A673 (cell line): ENCODE measurements at places on chromosomes 13 and 19. TPM values are rescaled to one million over a fixed set of nuclear protein-coding genes. Genes with fewer than 3 reads are reported as not detected.

DNA sequence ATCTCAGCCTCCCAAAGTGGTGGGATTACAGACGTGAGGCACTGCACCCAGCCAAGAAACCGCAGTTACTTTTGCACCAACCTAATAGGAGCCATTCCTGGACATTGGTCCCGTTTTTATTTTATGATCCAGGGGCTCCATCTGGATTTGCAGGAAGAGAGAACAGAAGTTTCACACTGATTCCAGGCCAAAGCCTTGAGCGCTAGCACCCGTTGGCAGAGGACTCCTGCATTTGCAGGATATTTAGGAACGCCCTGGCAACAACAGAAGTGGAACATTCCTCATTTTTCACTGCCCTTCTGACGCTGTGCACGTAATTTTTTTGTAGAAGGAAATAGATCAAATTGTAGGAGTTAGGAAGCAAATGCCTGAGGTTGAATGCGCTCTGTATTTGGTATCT, 11.7 kb upstream of the SULT2A1 start:
- DNase-seq, result no peak

DNA sequence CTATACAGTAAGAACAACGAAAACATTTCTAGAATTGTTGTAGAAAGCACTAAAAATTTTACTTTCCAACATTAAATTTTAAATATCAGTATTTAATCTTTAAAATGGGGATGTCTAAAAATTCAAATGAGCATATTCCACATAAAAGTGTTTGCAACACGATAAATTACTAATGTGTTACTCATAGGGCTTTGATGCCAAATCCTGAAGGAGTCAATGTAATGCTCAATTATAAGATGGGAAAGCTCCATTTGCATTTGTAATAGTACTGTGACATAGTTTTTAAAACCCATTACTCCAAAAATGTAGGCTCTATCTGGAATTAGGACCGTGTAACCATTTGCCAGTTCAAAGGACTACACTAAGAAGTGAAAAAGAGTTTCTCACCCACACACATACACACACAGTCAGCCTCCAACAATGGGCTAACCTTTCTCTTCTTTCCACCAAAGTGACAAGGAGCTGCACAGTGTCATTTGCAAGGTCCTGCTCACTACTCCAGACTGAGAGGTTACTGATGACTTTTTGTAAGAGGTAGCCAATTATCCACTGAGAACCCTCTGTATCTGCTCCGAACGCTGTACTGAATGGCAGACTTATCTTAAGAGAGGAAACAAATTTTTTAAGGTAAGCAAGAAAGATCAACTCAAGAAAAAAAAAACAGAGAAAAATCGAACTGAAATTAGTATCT, 26.1 kb upstream of the EEF1AKMT1 start:
- DNase-seq, result no peak

DNA sequence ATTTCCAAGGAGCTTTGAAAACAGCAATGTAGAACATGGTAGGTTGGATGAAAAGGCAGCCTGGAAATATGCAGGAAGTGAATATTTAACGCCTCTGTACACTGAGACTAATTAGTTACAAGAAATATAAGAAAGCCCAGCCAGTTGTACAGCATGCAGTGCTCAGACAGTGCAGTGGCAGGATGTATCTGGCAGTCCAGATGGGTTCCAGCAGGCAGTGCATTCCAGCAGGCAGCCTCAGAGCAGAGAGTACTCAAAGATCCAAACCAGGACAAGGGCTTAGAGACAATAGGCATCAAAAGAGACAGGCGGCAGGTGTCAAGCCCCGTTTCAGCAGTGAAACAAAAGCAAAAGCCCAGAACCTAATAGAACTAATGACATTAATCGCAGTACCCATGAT, 2776.3 kb downstream of the PCDH9 start:
- DNase-seq, result peak; percentile 62

- no peak for DNase-seq
Measured at GRCh38 chr19:58037927-58038687, 4.3 kb downstream of the ZSCAN1 start.

- DNase-seq, result peak; percentile 80
Measured at GRCh38 chr19:55082020-55082851, 6.6 kb downstream of the EPS8L1 start.

DNA sequence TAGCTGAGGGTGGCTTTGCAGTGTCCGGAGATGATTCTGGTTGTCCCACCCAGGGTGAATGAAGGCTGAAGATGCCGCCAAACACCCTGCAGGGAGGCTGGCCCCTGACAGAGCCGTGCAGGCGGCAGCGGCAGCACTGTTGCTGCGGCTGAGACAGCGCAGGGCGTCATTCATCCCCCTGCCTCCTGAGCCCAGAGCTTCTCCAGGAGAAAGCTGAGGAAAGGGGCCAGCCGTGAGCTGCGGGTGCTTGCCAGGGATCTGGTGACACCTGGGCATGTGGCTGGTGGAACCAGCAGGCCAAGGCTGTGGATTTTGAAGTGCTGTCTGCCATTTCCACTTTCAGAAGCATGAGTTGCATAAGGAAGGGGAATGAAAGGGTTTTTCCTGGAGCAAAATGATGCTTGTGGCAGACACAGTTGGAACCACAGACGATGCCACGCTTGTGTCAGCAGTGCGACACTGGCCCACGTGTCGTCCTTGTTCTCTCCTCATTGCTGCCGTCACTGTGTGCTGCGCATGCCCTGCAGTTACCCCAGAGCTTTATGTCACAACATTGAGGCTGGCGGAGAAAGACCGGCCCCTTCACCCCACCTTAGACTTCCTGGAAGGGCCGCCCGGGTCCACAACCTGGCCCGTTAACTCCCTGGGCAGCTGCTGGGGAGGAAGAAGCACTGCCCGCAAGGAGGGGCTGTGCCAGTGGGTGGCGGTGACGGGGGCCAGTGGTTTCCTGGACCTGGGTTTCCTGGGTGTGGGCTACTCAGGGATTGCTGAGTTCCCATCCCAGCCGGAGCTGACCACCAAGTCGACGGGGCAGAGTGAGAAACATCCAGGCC, 22.7 kb downstream of the TFDP1 start:
- no peak for DNase-seq

- no peak for DNase-seq
Measured at GRCh38 chr19:12698138-12698537, 1.7 kb upstream of the FBXW9 start.

DNA sequence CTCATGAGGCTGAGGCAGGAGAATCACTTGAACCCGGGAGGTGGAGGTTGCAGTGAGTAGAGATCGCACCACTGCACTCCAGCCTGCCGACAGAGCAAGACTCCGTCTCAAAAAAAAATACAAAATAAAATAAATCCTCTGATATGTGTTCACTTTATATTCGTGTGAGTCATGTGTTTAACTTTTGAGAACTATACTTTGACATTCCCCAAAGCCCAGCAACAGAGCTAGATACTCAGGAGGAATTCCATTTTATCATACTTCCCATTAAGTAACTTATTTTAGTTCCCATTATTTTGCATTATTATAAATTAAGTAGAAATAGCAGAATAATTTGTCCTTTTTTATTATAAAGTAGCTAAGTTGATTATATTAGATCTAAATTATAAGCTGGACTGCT, 3.3 kb upstream of the CHAMP1 start:
- DNase-seq, result no peak

GRCh38 chr13:40377783-40378182, 288.7 kb downstream of the FOXO1 start:
- no peak for DNase-seq

DNA sequence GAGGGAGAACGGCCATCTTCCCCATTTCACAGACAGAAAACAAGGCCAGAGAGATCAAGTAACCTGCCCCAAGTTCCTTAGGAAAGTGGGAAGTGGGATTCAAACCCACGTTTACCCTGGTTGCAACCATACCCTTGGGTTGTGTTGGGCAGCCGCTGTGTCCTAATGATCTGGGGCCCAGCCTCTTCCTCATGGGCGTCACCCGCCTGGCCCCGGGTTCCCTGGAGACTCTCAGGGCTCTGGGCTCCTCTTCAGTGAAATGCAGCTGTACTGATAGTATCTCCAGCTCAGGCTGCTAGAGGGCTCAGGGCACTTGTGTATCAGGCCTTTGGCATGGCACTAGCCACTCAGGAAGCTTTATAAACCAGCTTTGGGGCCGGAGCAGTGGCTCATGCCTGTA, 9.8 kb downstream of the TMED1 start:
- DNase-seq, result no peak

- no peak for DNase-seq
Measured at GRCh38 chr13:46195016-46195415, 13.0 kb upstream of the LCP1 start.

GRCh38 chr19:3964256-3965194, 6.4 kb downstream of the DAPK3 start:
- DNase-seq, result no peak

DNA sequence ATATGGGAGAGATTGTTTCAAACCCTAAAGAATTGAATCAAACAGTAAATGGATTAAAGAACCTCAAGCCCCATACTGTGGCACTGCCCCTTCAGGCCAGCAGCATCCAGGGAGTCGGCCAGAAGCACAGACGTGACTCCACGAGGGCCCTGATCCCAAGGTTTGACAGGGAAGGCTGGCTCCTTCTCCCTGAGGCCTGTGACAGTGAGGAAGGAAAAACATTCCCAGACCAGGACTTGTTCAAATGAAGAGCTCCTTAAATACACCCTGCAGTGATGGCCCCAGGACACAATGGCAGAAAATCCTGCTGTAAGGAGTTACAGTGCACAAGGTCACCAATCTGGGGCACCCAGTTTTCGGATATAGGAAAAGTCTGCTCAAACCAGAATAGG, 91.0 kb downstream of the COL4A1 start:
- no peak for DNase-seq

DNA sequence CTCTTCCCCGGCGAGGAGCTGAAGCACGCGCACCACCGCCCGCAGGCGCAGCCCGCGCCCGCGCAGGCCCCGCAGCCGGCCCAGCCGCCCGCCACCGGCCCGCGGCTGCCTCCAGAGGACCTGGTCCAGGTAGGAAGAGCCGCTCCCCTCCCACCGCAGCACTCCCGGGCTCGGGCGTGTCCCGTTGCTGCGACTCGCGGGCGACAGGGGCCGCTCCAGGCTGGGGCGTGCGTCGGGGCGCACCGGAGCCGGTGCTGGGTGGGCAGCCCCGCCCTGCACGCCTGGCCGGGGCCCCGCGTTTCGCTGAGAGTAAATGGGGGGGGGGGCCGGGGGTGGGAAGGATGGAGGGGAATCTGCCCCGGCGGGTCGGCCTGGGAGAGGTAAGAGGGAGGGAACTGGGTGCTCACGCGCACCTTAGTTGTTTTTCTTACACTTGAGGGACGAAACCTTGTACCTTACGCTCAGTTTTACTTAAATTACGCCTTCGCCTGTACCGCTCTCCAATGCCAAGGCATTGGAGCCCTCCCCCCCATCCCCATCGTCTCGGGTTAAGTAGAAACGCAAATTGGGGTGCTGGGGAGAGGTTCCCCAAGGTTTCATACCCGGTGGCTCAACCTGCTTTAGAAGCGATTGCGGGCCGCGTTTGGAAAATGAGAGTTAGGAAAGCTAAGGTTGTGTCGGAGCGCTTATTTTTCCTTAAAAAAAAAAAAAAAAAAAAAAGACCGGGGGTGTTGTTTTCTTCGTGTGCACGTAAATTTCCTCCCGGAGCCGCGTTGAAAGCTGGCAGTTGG, 850 bp downstream of the KLF5 start:
- DNase-seq, result peak; percentile 71

DNA sequence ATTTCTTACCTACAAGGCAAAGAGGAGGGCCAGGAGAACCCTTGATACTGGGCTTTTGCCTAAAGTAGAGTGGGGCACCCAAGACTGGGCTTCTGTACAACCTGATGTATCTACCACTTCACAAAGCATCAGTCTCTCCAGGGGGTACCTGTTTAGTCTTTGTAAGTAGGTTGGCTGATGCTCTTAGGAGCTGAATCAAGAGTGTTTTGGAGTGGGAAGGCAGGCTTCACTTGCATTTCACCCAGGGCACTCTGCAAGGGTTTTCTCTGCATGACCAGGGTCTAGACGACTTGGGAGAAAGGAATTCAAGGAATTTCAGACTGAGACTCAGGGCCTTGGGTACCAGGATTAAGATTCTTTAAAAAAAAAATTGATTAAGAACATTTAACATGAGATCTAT, 361.5 kb downstream of the RFC3 start:
- no peak for DNase-seq

DNA sequence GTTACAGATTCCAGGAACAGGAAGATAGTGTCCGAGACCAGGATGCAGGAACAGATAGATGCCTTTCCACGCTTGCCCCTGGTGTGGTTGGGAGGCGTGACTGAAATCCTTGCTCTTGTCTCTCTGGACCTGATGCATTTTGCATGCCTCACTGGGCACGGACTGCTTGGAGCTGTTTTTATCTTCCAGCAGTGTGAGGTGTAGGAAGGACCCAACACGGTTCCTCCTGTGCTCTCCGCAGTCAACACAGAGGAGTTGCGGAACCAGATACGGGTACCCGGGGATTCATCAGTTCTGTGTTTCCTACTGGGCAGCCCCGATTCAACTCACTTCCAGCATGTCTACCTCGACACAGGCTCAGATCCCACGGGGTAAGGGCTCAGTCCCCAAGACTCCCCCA, 6.5 kb downstream of the DOT1L start:
- DNase-seq, result no peak

GRCh38 chr13:28273919-28274318, 135.6 kb downstream of the PAN3 start:
- DNase-seq, result peak; percentile 34

GRCh38 chr13:75978818-75979217, 342.7 kb downstream of the LMO7 start:
- no peak for DNase-seq

DNA sequence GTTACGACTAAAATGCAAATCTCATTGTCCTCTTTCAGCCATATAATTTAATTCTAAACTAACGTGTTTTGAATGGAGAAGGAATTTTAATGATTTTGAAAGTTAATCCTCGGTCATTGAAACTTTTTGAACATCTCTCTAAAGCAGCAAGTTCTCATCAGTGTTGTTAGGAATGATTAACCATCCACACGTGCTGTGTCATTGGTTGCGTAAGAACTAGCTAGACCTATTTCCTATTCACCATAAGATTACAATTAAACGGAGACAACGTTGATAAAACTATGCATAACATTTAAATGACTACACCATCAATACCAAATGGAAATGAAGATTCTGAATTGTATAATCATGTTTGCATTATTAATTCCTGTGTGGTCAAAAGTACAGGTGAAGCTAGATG, 155.6 kb upstream of the IRS2 start:
- peak; percentile 7 for DNase-seq

- DNase-seq, result peak; percentile 68
Measured at GRCh38 chr19:850221-850978, 1.7 kb upstream of the ELANE start.

DNA sequence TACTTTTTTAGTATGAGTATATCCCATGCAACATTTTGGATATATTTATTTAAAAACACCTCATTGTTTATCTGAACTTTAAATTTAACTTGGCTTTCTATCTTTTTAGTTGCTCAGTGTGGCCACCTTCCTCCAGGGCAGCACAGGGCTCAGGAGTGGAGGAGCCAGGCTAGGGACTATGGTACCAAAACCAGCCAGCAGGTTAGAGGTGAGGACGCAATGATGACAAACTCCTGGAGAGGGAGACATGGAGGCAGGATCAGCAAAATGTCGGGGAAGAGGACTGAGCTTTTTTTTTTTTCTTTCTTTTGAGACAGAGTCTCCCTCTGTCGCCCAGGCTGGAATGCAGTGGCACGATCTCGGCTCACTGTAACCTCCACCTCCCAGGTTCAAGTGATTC, 29.6 kb upstream of the CALM3 start:
- DNase-seq, result peak; percentile 61

The ACP7 gene
- not detected in 2 replicates for total RNA-seq

The DAND5 gene
- total RNA-seq, result 0.17 TPM in 2 replicates

The KCNJ14 gene
- total RNA-seq, result 6.5 and 7.0 TPM in 2 replicates

The KLF2 gene
- 1.9 and 2.1 TPM in 2 replicates for total RNA-seq

The IFNL1 gene
- total RNA-seq, result not detected in 2 replicates

The RNF113B gene
- total RNA-seq, result not detected in 2 replicates

The C1QTNF9B gene
- not detected in 2 replicates for total RNA-seq

The PLPPR3 gene
- total RNA-seq, result 13.3 and 20.1 TPM in 2 replicates

The DHDH gene
- total RNA-seq, result not detected in 2 replicates

The WDR87 gene
- total RNA-seq, result not detected in 2 replicates

The PLVAP gene
- total RNA-seq, result 0.24 TPM in 1 of 2 replicates, not detected in the other

The SMAD9 gene
- total RNA-seq, result 23.3 and 24.6 TPM in 2 replicates
